ENCODE measurements at places on chromosomes 5 and 9. TPM values are rescaled to one million over a fixed set of nuclear protein-coding genes. Genes with fewer than 3 reads are reported as not detected.

- no peak overlapping the region for H3K4me3 ChIP-seq
- no peaks in the 10 kb centered on the region for H3K27me3 ChIP-seq
- H3K4me1 ChIP-seq = no peaks in the 10 kb centered on the region
- H3K27ac ChIP-seq = no peak overlapping the region
Measured at GRCh38 chr5:150257424-150257823, 32.1 kb downstream of the CAMK2A start.

DNA sequence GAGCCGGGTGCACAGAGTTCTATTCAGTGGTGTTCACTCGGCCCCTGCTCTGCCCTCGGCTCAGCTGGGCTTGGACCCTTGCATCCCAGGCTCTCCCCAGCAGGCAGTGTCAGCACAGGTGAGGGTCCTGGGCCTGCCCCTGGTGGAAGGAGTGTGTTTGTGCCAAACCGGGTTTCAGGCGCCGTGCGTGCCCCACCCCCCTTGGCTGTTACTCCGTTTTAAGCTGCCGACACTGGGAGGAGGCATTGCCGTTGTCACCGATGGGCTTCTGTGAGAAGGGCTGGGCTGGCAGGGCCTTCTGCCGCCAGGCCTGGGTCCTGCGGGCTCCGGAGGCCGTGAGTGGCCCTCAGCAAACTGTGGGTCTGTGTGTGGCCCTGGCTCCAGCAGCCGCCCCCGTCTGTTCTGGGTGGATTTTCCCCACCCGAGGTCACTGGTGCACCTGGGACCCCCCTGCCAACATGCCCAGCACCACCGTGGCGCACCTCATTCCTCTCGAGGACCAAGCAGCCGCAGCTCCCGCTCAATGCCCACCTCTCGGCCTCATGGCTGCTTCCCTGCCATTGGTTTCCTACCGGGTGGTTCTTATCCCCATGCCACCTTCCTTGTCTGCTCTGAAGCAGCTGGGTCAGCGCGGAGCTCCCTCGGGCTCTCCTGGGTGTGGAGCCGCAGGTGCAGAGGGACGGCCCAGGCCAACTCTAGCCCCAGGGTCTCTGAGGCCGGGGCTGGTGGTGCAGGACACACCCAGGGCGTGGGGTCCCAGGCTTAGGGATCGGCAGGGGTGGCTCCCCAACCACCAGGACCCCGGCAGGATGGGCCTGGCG, 44.3 kb upstream of the EXOC3 start:
- no peaks in the 10 kb centered on the region for H3K36me3 ChIP-seq
- H3K27ac ChIP-seq = no peak overlapping the region
- peak; percentile 25 for DNase-seq
- peaks cover 7% of the 10 kb centered on the region for H3K27me3 ChIP-seq

- H3K36me3 ChIP-seq = no peaks in the 10 kb centered on the region
- no peak for DNase-seq
- H3K27me3 ChIP-seq = no peaks in the 10 kb centered on the region
Measured at GRCh38 chr5:31225118-31225517, 31.6 kb downstream of the CDH6 start.

- H3K27ac ChIP-seq = no peak overlapping the region
- no peak overlapping the region for H3K4me3 ChIP-seq
- H3K36me3 ChIP-seq = no peaks in the 10 kb centered on the region
- no peak for DNase-seq
Measured at GRCh38 chr9:115847216-115847615, 306.4 kb upstream of the PAPPA start.

DNA sequence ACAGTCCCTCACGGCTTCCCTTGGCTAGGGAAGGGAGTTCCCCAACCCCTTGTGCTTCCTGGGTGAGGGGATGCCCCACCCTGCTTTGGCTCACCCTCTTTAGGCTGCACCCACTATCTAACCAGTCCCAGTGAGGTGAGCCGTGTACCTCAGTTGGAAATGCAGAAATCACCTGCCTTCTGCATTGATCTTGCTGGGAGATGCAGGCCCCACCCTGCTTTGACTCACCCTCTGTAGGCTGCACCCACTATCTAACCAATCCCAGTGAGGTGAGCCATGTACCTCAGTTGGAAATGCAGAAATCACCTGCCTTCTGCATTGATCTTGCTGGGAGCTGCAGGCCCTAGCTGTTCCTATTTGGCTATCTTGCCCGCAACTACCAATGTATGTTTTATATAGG, 44.7 kb downstream of the CCL28 start:
- H3K27ac ChIP-seq = no peak overlapping the region
- H3K4me1 ChIP-seq = no peaks in the 10 kb centered on the region
- H3K4me3 ChIP-seq = no peak overlapping the region
- H3K27me3 ChIP-seq = no peaks in the 10 kb centered on the region
- no peaks in the 10 kb centered on the region for H3K36me3 ChIP-seq
- no peak for DNase-seq

- H3K27ac ChIP-seq = no peak overlapping the region
- no peak overlapping the region for H3K4me3 ChIP-seq
- H3K36me3 ChIP-seq = no peaks in the 10 kb centered on the region
- DNase-seq = no peak
- H3K27me3 ChIP-seq = no peaks in the 10 kb centered on the region
Measured at GRCh38 chr9:121261107-121261460, 6.9 kb upstream of the GSN start.

DNA sequence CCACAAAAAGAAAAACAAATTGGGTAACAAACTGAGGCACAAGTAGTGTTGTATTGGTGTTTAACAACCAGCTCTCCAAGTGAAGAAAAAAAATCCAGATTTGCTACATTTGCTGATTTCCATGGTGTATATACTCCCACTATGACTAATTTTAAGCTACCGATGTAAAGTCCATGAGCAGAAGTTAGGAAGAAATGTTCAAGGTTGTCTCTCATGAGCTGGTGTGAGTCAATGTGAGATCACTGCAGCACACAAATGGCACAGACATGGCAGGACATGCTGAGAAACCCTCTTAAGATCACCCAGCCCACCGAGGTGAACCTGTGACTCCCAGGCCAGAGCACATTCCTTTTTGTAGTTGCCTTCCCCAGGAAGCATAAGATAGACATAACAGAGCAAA, 36.2 kb downstream of the SLC44A1 start:
- no peaks in the 10 kb centered on the region for H3K4me1 ChIP-seq
- no peaks in the 10 kb centered on the region for H3K27me3 ChIP-seq
- no peak for DNase-seq
- H3K36me3 ChIP-seq = no peaks in the 10 kb centered on the region

DNA sequence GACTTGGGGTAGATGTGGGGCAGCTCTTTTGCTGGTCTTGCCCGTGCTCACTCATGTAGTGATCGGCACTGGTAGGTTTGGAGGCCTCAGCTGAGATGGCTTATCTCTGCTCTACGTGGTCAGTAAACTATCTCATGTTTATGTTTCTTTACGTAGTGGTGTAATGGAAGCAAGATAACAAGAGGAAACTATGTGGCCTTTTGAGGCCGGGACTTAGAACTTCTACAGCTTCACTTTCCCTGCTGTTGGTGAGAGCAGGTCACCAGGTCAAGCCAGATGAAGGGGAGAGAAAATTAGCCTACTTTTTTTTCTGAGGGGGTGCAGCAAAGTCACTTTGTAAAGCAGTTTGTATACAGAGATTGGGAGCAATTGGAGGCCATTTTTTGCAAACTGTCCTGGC, 8.5 kb downstream of the FOCAD start:
- peaks cover 6% of the 10 kb centered on the region for H3K4me1 ChIP-seq
- no peak for DNase-seq
- H3K4me3 ChIP-seq = no peak overlapping the region
- H3K36me3 ChIP-seq = no peaks in the 10 kb centered on the region

- H3K36me3 ChIP-seq = no peaks in the 10 kb centered on the region
- no peak for DNase-seq
- no peaks in the 10 kb centered on the region for H3K4me1 ChIP-seq
- no peaks in the 10 kb centered on the region for H3K27me3 ChIP-seq
Measured at GRCh38 chr9:93979721-93980120, 24.6 kb upstream of the BARX1 start.

GRCh38 chr9:73023025-73023541, 70.2 kb upstream of the ALDH1A1 start:
- peaks cover 4% of the 10 kb centered on the region for H3K4me1 ChIP-seq
- no peaks in the 10 kb centered on the region for H3K27me3 ChIP-seq
- peak; percentile 33 for DNase-seq
- no peaks in the 10 kb centered on the region for H3K36me3 ChIP-seq
- no peak overlapping the region for H3K4me3 ChIP-seq

The MYOZ3 gene
- total RNA-seq = not detected

The ALDOB gene
- total RNA-seq = not detected

DNA sequence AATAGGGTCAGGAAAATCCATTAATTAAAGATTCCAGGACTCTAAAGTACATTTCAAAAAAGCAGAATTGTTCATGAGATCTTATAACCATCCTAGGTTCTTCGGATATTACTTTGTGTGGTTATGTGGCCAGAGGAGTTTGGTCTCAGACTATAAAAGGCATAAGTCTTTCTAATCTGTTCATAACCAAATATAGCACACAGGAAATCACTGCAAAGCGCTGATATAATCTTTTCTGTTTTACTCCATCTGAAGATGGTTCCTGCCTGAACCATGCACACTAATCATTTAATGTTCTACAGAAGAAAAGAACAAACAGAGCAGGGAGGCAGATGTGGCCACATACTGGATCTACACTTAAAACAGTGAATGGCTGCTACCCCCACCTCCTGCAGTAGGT, 182.8 kb downstream of the SEMA5A start:
- H3K4me1 ChIP-seq = peaks cover 9% of the 10 kb centered on the region
- H3K27me3 ChIP-seq = no peaks in the 10 kb centered on the region
- no peaks in the 10 kb centered on the region for H3K36me3 ChIP-seq
- no peak for DNase-seq
- no peak overlapping the region for H3K4me3 ChIP-seq

The CXCL14 gene
- total RNA-seq = not detected

The KLF4 gene
- total RNA-seq = 0.19 TPM

- no peak for DNase-seq
- H3K4me1 ChIP-seq = no peaks in the 10 kb centered on the region
- H3K27ac ChIP-seq = no peak overlapping the region
- no peaks in the 10 kb centered on the region for H3K36me3 ChIP-seq
- no peak overlapping the region for H3K4me3 ChIP-seq
Measured at GRCh38 chr9:17761984-17762676, 183.3 kb downstream of the SH3GL2 start.

DNA sequence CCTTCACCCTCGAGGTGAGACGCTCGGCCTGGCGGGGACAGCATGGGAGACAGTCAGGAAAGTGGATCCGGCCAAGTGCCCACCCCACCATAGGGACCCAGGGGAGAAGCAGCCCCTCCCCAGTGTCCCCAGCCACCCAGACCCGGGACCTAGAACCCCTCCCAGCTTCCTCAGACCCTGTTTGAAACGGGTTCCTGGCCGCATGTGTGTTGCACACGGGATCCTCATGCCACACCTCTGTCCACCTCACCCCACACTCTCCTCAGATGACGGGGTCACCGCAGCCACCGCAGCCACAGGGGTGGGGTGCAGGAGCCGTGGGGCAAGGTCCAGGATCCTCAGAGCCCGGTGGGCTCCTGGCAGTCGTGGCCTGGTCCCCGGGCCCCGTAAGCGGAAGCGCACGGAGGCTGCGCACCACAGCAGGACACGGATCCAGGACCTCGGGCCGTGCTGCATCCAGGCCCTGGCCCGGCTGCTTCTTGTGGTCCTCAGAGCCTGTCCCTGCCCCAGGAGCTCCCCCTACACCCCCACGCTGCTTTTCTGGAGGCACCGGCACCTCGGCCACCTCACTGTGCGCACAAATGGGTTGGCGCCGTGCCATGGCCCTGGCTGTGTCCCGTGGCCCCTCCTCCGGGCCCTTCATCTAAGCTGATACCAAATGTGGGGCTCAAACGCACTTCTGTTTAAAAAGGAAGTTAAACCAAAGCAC, 15.3 kb downstream of the TERT start:
- H3K36me3 ChIP-seq = no peaks in the 10 kb centered on the region
- no peaks in the 10 kb centered on the region for H3K4me1 ChIP-seq
- no peak for DNase-seq
- no peak overlapping the region for H3K4me3 ChIP-seq

The UGT3A1 gene
- total RNA-seq = not detected

- no peaks in the 10 kb centered on the region for H3K4me1 ChIP-seq
- no peaks in the 10 kb centered on the region for H3K36me3 ChIP-seq
- H3K27ac ChIP-seq = no peak overlapping the region
- no peak overlapping the region for H3K4me3 ChIP-seq
- no peaks in the 10 kb centered on the region for H3K27me3 ChIP-seq
- DNase-seq = no peak
Measured at GRCh38 chr9:121786543-121786948, 135.1 kb downstream of the DAB2IP start.

GRCh38 chr9:135056541-135056940, 30.9 kb upstream of the OLFM1 start:
- no peak for DNase-seq
- H3K4me1 ChIP-seq = no peaks in the 10 kb centered on the region
- peaks cover 5% of the 10 kb centered on the region for H3K27me3 ChIP-seq
- H3K27ac ChIP-seq = no peak overlapping the region
- H3K4me3 ChIP-seq = no peak overlapping the region

DNA sequence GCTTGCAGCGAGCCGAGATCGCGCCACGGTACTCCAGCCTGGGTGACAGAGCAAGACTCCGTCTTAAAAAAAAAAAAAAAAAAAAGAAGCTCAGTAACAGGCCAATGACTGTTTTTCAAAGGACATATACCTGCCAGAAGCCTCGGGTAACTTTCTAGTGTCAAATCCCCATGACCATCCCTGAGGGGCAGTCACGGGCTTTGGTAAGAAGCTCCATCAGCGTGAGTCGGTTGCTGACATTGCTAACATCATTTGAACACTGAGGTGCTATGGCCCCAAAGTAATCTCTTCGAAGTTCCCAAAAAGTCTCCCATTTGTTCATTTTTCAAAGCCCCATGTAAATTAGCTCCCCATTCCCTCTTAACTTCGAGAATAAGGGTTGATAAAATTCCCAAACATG, 11.6 kb downstream of the NAIP start:
- H3K4me3 ChIP-seq = no peak overlapping the region
- DNase-seq = no peak
- H3K27ac ChIP-seq = no peak overlapping the region
- H3K4me1 ChIP-seq = no peaks in the 10 kb centered on the region

DNA sequence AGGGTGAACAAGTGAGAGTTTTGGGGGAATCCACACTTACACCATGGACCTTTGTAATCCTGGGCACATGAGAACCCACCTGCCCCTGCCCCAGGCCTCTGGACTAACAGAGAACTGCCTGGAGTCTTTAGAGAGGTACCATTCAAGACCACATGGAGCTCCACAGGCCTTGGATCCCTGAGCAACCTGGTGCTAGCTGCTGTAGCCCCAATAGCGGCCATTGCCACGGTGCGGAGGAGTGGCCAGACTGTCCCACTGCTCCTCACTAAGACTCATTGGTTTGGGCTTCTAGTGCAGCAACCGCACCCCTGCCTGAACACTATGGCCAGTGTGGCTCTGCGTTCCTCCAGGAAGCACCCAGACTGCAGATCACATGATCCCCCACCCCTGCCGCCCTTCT, 45.8 kb downstream of the OSMR start:
- no peak overlapping the region for H3K4me3 ChIP-seq
- H3K36me3 ChIP-seq = no peaks in the 10 kb centered on the region
- peaks cover 5% of the 10 kb centered on the region for H3K27me3 ChIP-seq
- no peaks in the 10 kb centered on the region for H3K4me1 ChIP-seq
- H3K27ac ChIP-seq = no peak overlapping the region

GRCh38 chr5:180112181-180112861, 40.8 kb upstream of the RNF130 start:
- no peak overlapping the region for H3K27ac ChIP-seq
- no peak for DNase-seq
- no peak overlapping the region for H3K4me3 ChIP-seq
- no peaks in the 10 kb centered on the region for H3K4me1 ChIP-seq
- H3K27me3 ChIP-seq = no peaks in the 10 kb centered on the region

- H3K4me3 ChIP-seq = no peak overlapping the region
- H3K27ac ChIP-seq = no peak overlapping the region
- no peaks in the 10 kb centered on the region for H3K27me3 ChIP-seq
- no peaks in the 10 kb centered on the region for H3K36me3 ChIP-seq
Measured at GRCh38 chr5:95909738-95910137, 51.9 kb downstream of the ELL2 start.
